Activated T-helper 17 cell treated with anti-CD3 and anti-CD28 coated beads, Interleukin-2, amount 50 U/mL, for 72 hours (primary cell): ENCODE measurements at places on chromosomes 2 and 18. TPM values are rescaled to one million over a fixed set of nuclear protein-coding genes. Genes with fewer than 3 reads are reported as not detected.

Gene FAM168B
- 77.1 TPM for total RNA-seq

- ATAC-seq = no peak
Observed at GRCh38 chr18:35136248-35136647, 95.0 kb downstream of the MAPRE2 start.

Gene HRH4
- 3.8 TPM for total RNA-seq

DNA sequence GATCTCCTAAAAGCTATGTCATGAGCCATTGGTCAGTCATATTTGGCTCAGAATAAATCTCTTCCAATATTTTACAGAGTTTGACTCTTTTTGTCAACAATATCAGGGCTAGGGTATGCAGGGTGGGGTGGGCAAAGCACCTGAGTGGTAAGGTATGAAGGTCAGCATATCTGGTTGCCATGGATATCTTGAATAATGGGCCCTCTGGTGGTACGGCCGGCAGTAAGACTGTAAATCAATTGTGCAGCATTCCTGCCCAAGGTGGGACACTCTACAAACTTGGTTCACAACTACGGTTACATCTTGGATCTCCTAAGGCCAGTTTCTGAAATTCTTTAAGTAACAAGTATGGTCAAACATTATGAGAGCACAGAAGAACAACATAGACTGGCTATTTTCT is 119.6 kb downstream of the SPOPL start:
- ATAC-seq = no peak

DNA sequence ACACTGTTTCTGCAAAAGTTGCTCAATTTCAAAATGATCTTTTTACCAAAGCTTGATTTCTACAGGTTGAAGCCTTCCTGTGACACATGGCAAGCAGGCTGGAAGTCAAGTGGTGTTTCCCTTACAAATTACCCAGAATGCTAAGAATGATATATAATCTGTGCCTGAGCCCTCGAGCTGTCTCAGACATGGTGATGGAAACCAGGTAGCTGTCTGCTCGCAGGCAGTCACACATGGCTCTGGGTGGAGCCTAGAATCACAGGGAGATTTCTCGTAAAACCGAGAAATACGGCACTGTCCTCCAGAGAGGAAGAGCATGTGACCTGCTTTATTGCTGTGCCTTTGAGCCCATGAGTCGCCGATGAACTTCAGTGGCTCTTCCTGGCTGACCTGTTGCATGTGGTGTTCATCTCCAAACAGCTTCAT is 392.9 kb downstream of the ZNF521 start:
- ATAC-seq = no peak

Gene DOK6
- not detected for total RNA-seq
